Epithelial cell of proximal tubule (primary cell): ENCODE measurements at places on chromosomes 3 and 15. TPM values are rescaled to one million over a fixed set of nuclear protein-coding genes. Genes with fewer than 3 reads are reported as not detected.
A peak's percentile ranks its signal among the peaks of the same experiment; 100 is the strongest.

- DNase-seq: no peak
Measured at GRCh38 chr15:48190932-48191573, 412 bp upstream of the CTXN2 start.

DNA sequence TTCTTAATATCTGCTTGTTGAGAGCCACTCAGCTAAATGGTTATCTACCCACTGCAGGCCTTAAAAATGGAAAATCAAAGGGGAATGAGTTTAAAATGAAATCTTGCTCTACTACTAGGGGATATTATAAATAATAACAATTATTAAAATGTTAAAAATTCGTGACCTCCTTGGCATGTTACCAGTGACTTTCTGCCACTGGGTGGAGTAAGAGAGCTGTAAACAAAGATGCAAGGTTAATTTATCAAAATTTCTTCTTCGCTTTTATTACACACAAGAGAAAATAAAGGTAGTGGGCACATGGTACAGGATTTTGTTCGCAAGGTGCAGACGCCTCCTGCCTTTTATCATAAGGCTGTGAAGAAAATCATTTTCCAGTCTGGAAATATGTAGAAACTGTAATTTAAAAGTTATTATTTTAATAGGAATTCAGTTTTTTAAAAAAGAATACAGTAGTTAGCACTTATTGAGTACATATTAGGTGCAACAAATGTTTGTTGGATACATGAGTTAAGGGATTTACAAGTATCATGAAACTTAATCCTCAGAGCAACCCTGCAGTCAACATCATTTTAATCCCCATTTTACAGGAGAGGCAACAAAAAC lies 272.6 kb downstream of the SUCLG2 start:
- no peak for DNase-seq

DNA sequence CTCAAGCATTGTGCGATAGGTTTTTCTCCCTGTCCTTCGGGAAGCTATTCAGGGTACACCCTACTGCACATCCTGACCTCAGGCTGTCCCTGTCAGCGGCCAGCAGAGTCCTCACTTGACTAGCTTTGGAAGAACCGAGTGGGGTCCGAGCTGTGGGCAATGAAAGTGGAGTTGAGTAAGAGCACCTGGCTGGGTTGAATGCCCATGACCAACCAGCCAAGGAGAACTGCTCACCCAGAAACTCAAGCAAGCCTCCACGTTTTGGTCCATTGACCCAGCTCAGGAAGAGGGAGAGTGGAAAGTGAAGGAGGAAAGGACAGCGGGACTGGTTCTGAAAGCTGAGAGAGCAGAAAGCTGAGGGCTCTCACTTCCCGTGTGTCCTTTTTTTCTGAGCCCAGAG lies 36.0 kb upstream of the HDGFL3 start:
- DNase-seq: peak; percentile 69

GRCh38 chr3:114285648-114286230 lies 8.1 kb upstream of the TIGIT start:
- no peak for DNase-seq

DNA sequence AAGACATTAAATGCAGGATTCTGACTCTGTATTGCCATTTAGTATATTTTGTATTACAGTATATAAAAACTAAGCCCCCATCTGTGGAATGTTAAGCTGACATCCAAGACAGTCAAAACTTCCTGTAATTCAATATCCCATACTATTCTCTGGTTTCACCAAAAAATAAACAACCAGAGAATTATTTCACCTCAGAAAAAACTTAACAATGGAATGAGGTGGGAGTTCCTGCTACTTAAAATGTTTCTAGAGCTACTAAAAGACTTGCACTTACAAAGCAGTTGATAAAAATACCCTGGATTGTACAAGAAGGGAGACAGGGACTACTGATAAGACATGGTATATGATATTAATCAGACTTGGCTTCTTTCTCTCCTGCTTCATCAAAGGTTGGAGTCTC lies 8.3 kb downstream of the ARL13B start:
- no peak for DNase-seq

DNA sequence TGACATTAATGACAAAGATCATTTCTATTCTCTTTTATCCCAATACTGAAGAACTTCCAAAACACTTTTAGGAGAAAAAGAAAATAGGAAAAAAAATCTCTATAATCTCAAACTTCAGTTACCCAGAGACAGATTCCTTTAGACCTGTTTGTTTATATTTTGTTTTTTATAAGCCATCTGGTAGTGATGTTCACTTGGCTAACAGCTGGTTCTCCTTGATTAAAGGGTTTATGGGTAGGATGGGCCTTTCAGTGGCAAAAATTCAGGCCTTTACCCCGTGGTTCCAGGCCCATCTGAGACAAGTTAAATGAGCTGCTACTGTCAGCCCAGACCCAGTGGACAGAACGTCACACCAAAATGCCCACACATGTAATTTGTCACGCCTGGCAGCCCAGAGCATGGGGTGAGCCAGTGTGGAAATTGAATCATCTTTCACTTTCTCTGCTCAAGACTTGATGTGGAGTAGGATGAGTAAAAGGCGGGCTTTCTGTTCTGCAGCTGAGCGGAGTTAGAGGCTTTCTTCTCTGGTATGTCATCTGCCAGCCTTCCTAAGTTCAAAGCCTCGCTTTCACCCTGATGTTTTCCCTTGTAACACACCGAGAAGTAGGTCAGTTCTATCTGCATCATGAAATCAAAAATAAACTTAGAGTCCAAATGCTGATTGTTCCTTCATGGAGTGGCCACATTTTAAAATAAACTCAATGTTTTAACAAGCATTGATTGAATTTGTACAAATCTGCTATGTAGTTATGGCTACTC lies 62.5 kb upstream of the SKOR1 start:
- DNase-seq: no peak

GRCh38 chr3:100040451-100041225 lies 73.7 kb downstream of the FILIP1L start:
- no peak for DNase-seq

The KCNMB2 gene
- not detected in 2 replicates for total RNA-seq

The CSPG5 gene
- 0.65 and 2.2 TPM in 2 replicates for total RNA-seq

The C15orf39 gene
- total RNA-seq: 9.6 and 13.7 TPM in 2 replicates

The DUSP7 gene
- total RNA-seq: 23.7 and 25.9 TPM in 2 replicates
